Left cardiac atrium (tissue), 4 donors: ENCODE measurements at places on chromosomes 16 and 17. TPM values are rescaled to one million over a fixed set of nuclear protein-coding genes. Genes with fewer than 3 reads are reported as not detected.

The ADAD2 gene
- total RNA-seq = not detected

The VMO1 gene
- 0.81 TPM for total RNA-seq

The PLA2G10 gene
- not detected for total RNA-seq

The KRT32 gene
- total RNA-seq = not detected

The G6PC1 gene
- total RNA-seq = not detected

The ASPHD1 gene
- 1.0 TPM for total RNA-seq

The TAT gene
- total RNA-seq = not detected

The SMG1 gene
- 37.7 TPM for total RNA-seq
